Activated CD8-positive, alpha-beta T cell treated with anti-CD3 and anti-CD28 coated beads for 36 hours (primary cell): ENCODE measurements at places on chromosomes 2 and 18.

DNA sequence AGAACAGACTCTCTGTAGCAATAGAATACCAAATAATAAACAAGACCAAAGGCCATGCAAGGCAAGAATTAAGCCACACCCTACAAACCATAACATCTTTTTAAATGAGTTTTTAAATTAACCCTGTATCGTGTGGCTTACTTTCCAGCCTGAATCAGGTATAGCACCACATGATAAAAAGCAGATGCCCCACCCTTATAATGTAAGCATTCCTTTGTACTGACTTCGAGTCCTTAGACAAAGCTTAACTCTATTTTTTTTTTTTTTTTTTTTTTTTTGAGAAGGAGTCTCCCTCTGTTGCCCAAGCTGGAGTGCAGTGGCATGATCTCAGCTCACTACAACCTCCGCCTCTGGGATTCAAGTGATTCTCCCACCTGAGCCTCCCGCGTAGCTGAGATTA is 1.7 kb upstream of the C2orf42 start:
- no peak for DNase-seq

DNA sequence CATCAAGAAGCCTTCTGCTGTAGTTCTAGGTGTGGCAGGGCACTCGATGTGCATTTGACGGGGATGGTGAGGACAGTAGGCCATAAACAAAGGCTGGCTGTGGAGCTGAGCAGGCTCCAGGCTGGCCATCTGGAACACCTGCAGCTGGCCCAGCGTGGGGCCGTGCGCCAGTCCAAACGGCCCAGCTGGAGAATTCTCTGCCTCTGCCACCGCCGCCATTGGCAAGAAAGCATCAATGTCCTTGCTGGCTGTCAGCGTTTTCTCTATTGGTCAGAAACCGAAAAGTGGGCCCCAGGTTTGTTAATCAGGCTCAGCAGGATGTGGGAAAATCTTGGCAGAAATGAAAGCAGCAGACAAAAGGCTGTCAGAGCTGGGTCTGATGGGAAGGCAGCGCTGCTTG is 24.0 kb upstream of the CTIF start:
- no peak for DNase-seq

- DNase-seq: no peak
Observed at GRCh38 chr18:5998907-5999306, 103.6 kb upstream of the TMEM200C start.

DNA sequence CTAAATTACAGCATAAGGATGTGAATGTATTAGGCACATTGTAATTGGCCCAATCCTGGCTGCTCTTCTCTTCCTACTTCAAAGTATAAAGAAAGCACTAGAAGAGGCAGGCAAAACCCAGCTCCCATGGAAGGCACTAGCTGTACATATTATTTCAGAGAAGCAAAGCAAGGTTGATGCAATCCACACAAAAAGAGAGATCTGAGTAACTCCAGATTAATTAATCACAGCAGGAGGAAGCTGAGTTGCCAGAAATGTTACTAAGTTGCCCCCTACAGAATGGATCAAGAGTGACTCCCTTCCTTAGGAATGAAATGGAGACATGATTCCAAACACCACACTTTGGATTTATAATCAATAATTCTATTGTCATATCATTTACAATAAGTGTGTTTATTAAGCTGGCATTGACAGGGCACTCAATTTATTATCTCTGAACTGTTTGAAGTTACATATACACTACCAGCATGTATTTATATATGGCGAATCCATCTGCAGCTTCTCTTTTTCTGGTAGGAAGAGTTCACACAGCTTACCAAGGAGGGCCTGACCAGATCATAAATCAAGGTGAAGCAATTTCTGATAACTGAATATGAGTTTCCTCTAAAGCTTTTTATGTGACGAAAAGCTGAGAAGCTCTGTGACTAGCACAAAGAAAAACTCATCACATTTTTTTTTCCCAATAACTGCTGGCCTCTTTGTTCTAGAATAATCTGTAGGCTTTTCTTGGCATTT is 393.1 kb upstream of the LYPD1 start:
- DNase-seq: no peak

DNA sequence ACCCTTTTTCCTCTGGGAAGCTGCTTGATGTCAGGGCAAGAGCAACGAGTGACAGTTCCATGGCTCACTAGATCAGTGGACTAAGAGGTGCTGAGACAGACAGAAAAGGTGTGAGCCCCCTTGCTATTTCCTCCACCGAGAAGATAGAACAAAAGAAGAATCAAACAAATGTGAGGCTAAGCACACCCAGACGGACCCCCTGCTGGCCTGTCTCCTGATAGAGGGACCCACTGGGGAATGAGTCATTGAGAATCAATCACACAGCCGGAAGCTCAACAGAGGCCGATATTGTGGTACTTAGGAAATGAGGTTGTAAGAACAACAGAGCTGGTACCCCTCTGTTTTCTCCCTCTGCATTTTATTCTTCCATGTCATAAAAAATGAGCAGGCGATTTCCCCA is 89.8 kb upstream of the TEX51 start:
- DNase-seq: no peak

- no peak for DNase-seq
Observed at GRCh38 chr18:26756556-26756955, 109.0 kb downstream of the AQP4 start.
